ENCODE measurements at places on chromosomes 6 and 20. TPM values are rescaled to one million over a fixed set of nuclear protein-coding genes. Genes with fewer than 3 reads are reported as not detected.

Gene LRP11
- total RNA-seq: 15.5 TPM

DNA sequence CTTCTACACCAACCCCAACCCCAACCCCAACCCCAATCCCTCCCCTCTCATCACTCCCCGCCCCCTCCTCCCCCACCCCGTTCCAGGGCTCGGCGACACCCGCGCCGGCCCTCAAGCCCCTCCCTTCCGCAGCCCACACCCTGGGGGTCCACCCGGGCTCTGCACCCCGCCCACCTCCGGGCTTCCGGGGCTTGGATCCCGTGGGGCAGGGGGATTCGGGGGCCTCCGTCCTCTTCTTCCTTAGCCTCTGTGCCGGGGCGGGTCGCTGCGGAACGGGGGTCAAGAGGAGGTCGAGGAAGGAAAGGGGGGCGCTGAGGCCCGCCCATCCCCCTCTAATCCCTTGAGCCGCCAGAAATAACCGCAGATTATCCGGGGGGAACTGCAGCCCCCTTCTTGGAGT is 690 bp downstream of the TULP1 start:
- no peak for DNase-seq

- peak; percentile 62 for DNase-seq
These were observed 292.7 kb downstream of the ESR1 start for GRCh38 chr6:152100183-152100618.

- DNase-seq: no peak
These were observed 884 bp downstream of the ECT2L start for GRCh38 chr6:138796771-138797170.

DNA sequence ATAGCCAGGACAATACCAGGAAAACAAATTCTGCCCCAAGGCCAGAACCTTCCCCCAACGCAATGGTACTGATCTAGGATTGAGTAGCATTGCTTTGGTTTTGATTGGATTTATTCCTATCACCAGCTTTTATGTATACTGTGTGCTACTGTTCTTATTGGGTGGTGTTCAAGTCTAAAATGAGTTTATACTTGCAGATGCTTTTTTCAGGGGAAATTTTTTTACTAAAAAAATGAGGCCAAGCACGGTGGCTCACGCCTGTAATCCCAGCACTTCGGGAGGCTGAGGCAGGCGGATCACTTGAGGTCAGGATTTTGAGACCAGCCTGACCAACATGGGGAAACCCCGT is 116.8 kb downstream of the ZMYND8 start:
- DNase-seq: no peak

DNA sequence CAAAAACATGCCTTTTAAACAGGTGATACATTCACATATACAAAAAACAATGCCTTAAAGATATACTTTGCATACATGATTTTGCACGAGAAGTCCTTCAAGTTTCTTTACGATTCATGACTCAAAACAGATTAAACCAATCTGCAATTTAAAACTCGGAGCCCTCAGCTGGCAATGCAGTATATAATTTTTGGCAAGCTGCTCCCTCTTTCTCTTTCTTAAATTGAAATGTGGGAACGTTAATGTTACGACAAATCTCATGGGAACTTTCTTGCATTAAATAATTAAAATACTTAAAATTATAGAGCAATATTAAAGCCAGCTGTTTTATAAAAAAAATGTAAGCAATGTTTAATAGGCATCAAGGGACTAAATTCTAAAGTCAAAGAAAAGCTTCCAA is 334.6 kb downstream of the ESR1 start:
- no peak for DNase-seq

DNA sequence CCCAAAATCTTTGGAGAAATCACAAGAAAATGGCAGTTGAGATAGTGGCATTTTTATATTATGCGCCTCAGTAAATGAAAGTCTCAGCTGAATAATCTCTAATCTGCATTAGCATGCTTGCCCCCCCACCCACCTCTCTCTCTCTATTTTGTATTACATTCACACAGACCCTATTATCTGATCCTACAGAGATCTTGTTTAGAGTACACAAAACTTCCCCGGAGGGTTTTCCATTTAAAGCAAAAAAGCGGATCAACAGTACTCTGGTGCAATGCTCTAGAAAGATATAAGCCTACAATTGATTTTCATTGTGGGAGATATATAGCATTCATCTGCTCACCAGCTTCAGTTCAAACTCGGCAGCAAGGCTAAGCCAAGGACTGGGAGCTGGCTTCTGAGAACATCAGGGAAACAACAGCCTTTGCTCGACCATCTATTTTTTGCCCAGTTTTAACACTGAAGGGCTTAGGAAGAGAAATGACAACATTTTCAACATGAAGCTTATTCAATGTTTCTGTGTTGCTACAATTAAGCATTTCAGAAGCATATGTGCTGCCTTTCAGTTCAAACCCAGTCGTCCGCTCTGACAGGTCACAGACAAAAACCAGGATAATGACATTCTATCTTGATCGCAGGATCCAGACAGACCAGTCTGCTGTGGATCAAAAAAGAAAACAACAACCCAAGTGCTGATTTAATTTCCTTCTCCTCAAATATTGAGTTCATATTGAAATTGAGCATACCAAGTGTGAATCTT is 137.6 kb upstream of the ATXN1 start:
- DNase-seq: no peak

GRCh38 chr20:32580970-32581838 is 3.9 kb downstream of the NOL4L start:
- no peak for DNase-seq

- no peak for DNase-seq
These were observed 181.0 kb downstream of the JARID2 start for GRCh38 chr6:15426901-15427300.

DNA sequence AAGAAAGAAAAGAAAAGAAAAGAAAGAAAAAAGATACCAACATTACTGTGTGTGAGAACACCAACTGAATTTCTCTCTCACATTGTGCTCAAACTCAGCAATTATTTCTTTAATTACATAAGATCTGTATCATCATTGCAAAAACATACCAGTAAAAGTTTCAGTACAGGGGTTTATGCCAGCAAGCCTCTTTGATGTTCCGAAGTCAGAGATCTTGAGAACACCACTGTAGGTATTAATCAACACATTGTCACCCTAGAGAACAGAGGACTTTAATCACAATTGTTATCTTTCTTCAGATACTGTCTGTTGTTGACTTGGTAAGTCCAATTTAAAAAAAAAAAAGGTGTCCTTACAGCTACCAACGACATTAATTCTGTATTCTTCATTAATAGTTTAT is 60.9 kb upstream of the MAP7 start:
- DNase-seq: no peak

DNA sequence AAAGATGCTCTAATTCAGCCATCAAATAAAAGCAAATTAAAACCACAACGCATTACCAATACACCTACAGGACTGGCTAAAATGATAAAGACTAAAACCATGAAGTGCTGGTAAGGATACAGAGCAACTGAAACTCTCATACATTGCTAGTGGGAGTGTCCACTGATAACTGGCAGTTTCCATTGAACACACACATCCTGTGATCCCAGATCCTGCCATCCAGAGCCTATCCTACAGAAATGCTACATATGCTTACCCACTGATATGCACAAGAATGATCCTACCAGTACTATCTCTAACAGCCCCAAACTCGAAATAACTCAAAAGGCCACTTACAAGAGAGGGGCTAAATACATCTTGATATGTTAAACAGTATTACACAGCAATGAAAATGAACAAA is 81.0 kb downstream of the FYN start:
- no peak for DNase-seq

DNA sequence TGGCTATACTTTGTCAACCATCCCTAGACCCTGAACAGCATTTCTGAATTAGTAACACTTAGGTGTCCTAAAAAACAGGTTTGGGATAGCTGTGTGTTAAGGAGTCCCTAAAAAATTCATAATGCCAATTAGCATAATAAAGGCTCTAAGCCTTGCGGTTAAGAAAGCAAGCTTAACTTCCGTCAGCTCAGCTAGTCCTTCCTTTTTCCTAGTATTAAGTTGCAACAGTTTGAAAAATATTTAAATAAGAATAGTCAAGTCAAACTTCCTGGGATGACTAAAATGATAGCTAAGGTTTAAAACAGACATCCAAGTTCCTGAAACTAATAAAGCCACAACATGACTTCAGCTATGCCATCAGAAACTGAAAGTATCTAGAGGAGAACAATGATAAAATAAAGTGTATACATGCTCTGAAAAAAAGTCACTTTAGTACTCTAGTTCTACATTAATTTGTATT is 3.5 kb downstream of the AKIRIN2 start:
- DNase-seq: no peak

Gene LY6G6C
- not detected for total RNA-seq

- no peak for DNase-seq
These were observed 295.7 kb upstream of the TSHZ2 start for GRCh38 chr20:52676283-52676995.

- no peak for DNase-seq
These were observed 35.3 kb upstream of the CCND3 start for GRCh38 chr6:41976794-41977484.

Gene ENPP5
- total RNA-seq: 5.7 TPM

Gene FUT9
- total RNA-seq: not detected

GRCh38 chr6:54415517-54415916 is 107.3 kb downstream of the TINAG start:
- DNase-seq: no peak

Gene CAPN11
- total RNA-seq: 0.97 TPM

Gene RAET1G
- total RNA-seq: 0.55 TPM

Gene DYNLT2
- total RNA-seq: 0.59 TPM

GRCh38 chr6:144408161-144408560 is 123.0 kb downstream of the UTRN start:
- DNase-seq: peak; percentile 63

Gene MLN
- not detected for total RNA-seq

GRCh38 chr6:12200761-12201160 is 89.4 kb upstream of the EDN1 start:
- DNase-seq: no peak

GRCh38 chr6:109447087-109447486 is 6.6 kb downstream of the SMPD2 start:
- no peak for DNase-seq

DNA sequence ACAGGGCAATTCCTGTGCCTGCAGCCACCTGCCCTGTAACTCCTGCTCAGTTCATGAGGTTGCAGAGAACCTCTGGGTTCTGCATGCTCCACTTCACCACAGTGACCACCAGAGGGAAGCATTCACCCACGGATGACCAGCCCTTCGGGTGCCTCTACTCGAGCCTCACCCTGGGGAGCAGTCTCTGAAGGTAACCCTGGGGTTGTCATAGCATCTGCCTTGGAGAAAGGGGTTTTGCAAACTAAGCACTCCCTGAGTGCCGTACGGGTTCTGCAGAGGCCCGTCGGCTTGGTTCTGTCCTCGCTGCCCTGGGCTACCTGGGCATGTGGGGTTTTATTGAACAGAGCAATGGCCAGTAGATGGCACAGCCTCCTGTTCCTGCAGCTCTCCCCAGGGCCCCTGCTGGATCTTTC is 10.2 kb upstream of the CST5 start:
- DNase-seq: peak; percentile 52

DNA sequence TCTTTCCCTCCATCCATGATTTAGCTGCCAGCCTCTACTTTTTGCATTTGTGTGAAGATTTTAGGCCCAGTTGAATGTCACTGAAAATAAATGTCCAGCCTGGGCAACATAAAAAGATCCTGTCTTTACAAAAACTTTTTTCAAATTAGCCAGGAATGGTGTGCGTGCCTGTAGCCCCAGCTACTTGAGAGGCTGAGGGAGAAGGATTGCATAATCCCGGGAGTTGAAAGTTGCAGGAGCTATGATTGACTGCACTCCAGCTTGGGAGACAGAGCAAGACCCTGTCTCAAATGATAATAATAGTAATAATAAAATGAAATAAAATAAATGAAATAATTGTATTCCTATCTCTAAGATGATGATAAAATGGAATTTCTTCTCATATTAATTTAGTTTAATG is 5.0 kb upstream of the GFOD1 start:
- DNase-seq: no peak

Gene FAM50B
- total RNA-seq: 18.8 TPM

DNA sequence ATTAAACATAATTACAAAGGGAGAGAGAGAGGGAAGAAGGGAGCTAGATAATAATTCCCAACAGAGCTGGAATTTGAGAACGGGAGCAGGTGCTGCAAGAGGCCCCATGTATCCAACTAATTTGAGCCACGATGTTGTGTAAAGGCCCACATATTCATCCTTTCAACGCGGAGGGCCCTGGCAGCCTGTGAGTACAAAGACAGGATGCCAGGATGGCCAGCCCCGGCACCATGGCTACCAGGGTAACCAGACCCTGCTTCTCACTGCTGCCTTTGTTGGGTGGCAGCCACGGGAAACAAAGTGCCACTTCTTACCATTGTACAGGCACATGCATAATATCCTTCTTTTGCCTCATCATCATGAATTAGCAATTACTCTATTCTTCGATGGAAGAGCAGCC is 492.0 kb upstream of the NRSN1 start:
- DNase-seq: no peak

- DNase-seq: peak; percentile 87
These were observed 182.5 kb downstream of the MAFB start for GRCh38 chr20:40506537-40506939.

Gene RAB44
- 0.05 TPM for total RNA-seq

DNA sequence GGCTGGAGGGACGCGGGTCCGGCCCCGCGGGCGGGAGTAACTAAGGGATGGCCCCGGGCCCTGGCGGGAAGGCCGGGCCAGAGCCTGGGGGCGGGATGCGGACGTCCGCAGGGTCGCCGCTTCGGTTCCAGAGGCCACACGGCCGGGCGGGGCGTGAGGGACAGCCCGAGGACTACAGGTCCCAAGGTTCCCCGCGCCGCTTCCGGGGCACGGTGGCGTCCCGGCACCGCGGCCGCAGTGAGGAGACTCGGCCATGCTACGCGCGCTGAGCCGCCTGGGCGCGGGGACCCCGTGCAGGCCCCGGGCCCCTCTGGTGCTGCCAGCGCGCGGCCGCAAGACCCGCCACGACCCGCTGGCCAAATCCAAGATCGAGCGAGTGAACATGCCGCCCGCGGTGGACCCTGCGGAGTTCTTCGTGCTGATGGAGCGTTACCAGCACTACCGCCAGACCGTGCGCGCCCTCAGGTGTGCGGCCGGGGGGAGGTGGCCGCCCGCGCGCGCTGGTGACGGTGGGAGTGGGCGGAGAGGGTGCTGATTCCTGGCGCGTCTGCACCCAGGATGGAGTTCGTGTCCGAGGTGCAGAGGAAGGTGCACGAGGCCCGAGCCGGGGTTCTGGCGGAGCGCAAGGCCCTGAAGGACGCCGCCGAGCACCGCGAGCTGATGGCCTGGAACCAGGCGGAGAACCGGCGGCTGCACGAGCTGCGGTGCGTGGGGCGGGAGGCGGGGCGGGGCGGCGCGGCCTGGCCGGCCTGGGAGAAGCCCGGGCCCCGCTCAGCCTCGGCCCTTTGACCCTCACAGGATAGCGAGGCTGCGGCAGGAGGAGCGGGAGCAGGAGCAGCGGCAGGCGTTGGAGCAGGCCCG is at the start of gene MRPS26:
Gene MRPS26 (plus strand): TSS at position 237 of the 861 bp plus-strand sequence. CDS start 17 bp downstream, at position 254.
- peak; percentile 94 for DNase-seq

Gene TPD52L1
- total RNA-seq: 27.9 TPM

GRCh38 chr20:38152175-38152620 is 12.9 kb downstream of the TGM2 start:
- DNase-seq: no peak

Gene RSPO3
- 1.9 TPM for total RNA-seq

Data from left cardiac atrium (tissue), 4 donors.